Activated naive CD8-positive, alpha-beta T cell treated with anti-CD3 and anti-CD28 coated beads, Interleukin-2, amount 10 ng/mL, durations not matched to agents 7 days and 5 days (primary cell): ENCODE measurements at places on chromosomes 2 and 18. TPM values are rescaled to one million over a fixed set of nuclear protein-coding genes. Genes with fewer than 3 reads are reported as not detected.

The LRP2 gene
- 0.47 TPM for total RNA-seq

The MBOAT2 gene
- total RNA-seq = 3.6 TPM

The OTOF gene
- total RNA-seq = 58.0 TPM

The DES gene
- total RNA-seq = not detected

The SCYGR4 gene
- not detected for total RNA-seq

The C18orf54 gene
- total RNA-seq = 8.0 TPM

The KIAA2012 gene
- not detected for total RNA-seq

The C2orf72 gene
- total RNA-seq = 0.48 TPM

The SLC4A3 gene
- total RNA-seq = not detected

The ORMDL1 gene
- 98.2 TPM for total RNA-seq

The VAMP5 gene
- 70.8 TPM for total RNA-seq

The TUBA3E gene
- total RNA-seq = not detected

The ABCB11 gene
- not detected for total RNA-seq

The SOWAHC gene
- total RNA-seq = 0.17 TPM

The MATN3 gene
- total RNA-seq = not detected

The FBXO48 gene
- 4.3 TPM for total RNA-seq

The IL36A gene
- not detected for total RNA-seq

DNA sequence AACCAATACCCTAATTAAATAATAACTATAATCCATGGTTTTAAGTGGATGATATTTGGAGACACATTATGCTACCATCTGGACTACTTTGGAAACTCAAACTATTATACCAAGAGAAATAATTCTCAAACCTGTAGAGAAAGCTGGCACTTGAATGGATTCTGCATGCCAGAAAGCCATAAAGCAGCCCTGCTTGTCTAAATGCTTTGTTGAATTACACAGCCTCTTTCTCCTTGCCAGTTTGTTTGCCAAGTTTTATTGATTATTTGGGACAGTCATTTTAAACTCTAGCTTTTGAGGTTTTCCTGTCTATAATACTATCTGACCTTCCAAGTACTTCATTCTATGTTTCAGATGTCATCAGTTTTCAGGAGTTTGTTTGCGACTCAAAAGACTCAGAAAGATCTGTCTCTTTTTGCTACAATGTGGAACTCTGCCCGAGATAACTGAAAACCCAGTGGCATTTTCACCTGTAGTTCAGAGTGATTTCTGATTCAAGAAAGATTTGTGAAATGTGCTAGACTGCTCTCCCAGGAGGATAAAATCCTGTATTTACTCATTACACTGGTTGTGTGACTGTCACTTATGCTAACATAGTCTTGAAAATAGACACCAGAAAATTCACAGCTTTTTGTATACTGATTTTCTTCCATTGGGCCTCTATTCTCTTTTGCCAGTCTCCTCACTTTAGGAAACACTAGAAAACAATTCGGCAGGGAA is 29.2 kb upstream of the MBOAT2 start:
- no peak for DNase-seq

- DNase-seq = no peak
These were observed 149.3 kb downstream of the CSRNP3 start for GRCh38 chr2:165618806-165619205.

GRCh38 chr2:70431716-70432347 is 121.8 kb downstream of the TGFA start:
- DNase-seq = no peak

DNA sequence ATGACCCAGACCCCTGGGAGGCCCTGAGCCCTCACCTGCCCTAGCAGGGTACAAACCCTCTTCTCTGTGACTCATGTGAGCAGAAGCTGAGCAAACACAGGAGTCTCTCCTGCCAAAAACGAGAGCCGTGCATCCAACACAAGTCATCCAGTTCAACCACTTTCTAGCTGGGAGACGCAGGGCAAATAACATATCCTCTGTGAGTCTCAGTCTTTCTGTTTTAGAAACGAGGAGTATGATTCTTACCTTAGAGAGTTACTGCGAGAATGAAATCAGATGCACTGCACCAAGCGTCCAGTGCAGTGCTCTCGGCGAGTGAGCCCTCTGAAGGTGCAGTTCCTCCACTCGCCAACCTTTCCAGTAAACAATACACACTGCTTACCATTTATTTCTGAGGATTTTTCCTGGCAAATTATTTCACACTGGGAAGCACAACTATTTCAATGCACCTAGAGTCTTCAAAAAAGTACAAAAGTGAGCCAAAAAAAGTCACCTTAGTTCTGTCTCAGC is 331.8 kb upstream of the MYT1L start:
- no peak for DNase-seq

DNA sequence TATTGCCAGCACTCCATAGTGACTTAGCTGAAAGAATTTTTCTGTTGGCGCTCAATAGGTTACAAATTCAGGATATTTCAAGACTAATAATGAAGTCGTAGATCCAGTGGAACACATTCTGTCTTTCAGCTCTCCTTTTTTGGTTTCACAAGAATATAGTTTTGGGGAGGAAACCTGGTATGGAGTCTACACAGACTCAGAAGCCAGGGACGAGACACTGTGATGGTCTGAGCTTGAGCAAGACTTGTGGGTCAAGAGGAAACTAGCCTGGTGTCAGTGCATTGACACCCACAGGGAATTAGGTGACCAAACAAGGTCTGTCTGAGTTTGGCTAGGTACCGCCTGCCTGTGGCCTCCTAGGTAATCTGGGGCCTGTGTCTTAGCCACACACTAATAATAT is 26.9 kb downstream of the ARL4C start:
- DNase-seq = no peak

DNA sequence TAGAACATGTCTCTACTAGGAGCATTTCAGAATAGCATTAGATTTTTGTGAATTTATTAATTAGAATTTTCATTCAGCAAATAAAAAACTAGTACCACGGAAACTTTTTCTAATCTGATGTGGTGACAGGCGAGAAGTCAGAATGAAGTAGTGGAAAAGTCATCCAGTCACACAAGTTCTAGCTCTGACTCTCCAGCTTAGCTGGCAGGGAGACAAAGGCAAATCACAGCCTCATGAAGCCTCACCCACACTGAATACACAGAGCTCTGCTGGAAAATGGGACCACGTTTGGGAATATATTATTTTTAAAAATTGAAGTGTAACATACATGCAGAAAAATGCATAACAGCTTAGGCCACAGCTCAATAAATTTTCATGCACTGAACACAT is 86.1 kb downstream of the L3MBTL4 start:
- no peak for DNase-seq

GRCh38 chr2:240503848-240504247 is 53.9 kb downstream of the ANKMY1 start:
- no peak for DNase-seq

GRCh38 chr2:179201869-179202268 is 62.8 kb downstream of the SESTD1 start:
- no peak for DNase-seq

DNA sequence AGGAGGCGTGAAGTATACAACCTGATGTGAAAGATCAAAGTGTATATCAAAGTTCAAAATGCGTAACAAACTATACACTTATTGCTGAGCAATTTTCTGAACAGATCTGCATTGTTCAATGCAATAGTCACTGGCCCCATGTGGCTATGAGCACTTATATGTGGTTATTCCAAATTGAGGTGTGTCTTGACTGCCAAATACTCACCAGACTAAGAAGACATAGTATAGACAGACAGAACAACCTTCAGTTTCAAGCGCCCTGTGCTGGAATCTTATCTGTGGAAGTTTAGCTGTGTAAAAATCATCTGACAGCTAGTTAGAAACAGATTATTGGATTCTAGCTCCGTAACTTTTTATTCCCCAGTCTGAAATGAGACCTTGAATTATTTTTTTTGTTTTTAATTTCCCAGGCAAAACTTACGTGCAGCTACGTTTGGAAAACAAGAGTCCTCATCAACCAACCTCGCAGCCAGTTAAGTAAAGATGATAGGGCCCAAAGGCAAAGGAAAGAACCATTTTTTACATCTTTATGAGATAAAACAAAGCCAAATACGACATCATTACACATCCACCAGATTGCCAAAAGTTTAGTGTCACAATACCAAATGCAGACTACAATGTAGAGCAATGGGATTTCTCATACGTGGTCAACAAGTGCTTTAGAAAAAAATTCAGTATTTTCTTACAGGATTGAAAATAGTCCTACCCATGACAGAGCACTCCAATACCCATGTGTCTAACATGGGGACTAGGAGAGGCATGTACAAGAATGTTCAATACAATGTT is 37.2 kb downstream of the MBOAT2 start:
- DNase-seq = no peak

DNA sequence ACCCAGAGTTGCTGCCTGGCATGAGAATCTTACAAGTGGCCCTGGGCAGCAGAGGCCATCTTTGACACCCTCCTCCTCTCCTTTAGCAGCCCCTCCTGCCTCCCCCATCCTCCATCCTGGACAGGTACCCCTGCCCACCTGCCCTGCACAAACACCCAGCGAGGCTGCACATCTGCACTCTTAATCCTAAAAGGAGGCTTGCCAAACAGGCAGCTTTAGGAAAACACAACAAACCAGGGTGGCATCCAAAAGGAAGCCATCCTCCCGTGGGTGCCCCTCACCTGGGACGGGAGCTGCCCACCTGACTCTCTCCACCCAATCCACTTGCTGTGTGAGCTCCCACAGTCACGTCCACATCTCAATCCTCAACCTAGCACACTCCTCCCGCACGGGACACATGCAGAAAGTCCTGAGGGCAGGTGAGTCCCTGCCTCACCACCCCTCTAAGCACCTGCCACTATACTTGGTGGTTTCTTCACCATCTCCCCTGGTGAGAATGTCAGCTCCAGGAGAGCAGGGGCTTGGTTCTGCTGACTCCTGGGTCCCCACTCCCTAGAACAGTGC is 5.8 kb downstream of the BIN1 start:
- no peak for DNase-seq

GRCh38 chr2:2940061-2940460 is 437.6 kb downstream of the EIPR1 start:
- DNase-seq = no peak

DNA sequence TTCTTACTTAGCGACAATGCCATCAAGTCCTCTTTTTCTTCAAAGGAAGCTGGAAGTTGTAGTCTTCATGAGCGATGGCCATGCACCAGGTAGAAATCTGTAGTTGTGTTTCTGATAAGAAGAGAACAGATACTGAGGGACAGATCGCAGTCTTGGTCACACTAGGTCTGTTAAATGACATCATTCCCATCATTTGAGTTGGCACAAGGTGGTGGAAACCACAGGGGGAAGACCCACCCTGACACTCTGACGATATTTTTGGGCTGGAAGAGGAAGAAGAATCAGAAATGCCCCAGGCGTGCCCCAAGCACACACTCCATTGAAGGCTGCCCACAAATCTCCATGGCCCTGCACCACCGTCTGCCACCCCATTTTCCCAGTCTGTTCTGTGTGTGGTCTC is 89.0 kb upstream of the BOD1L2 start:
- no peak for DNase-seq

DNA sequence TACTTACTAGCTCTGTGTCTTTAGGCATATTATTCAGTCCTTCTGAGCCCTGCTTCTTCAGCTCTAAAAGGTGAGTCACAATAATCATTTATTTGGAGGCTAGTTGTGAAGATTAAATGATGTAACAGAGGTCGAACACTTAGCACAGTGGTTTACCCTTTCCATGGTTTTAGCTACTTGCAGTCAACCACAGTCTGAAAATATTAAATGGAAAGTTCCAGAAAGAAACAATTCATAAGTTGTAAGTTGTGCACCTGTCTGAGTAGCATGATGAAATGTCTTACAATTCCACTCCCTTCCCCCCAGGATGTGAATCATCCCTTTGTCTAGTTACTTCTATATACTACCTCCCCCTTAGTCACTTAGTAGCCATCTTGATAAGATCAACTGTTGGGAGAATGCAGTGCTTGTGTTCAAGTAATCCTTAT is 217.6 kb upstream of the THUMPD2 start:
- no peak for DNase-seq

- no peak for DNase-seq
These were observed 172.5 kb downstream of the SMAD2 start for GRCh38 chr18:47758000-47758399.

DNA sequence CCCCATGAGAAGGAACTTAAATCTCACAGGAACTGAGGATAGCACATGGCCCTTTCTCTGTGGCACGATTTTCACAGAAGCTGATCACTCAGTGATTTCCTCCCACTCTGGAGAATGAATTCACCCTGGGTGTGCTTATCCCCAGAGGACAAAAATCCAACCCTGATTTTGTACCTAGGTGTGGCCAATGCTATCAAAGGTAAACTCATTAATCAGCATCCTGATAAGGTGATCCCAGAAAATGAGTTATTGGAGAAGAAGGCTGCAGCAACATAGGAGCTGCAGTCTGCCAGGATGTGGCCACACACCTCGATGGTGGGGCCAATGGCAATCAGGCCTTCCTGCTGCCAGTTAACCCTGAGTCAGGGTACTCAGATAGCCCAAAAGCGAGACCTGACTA is 8.2 kb upstream of the SULT1C2 start:
- DNase-seq = no peak

GRCh38 chr2:84498150-84498799 is 18.0 kb upstream of the DNAH6 start:
- DNase-seq = no peak

- DNase-seq = no peak
These were observed 51.5 kb upstream of the CDH19 start for GRCh38 chr18:66655407-66655806.

DNA sequence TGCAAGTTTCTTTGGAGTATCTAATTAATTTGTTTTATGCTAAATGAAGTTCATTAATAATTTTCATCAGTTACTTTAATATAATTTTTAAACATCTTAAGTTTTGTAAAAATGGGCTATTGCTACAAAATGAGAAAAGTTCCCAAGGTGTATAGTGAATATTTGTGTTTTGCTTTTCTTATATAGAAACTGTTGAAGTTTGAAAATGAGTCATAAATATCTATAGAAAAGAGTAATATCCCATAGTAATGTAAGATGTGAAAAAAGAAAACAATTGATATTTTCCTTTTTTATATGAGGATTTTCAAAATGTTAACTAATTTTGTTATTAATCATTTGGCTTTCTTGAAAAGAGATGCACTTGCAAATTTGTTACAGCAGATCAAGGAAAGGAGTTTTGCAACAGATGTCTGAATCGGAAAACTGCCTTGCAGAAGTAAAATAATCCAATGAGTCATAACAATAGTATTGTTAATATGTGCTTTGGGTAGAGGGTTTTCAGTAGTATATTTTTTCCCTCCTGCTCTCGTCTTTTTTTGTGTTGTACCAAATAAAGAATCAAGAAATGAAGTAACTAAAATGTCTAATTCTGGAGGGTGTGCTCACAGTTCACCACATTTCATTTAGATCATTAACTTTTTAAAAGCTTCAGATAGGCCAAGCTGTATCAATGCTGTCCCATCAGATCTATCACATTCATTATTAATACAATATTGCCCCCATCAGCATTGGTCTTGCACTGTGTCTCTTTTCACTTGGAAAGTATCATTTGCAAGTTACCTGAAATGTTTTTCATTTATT is 15.5 kb downstream of the DUSP19 start:
- no peak for DNase-seq

- DNase-seq = no peak
These were observed 180.4 kb downstream of the FAM210A start for GRCh38 chr18:13545955-13546354.

DNA sequence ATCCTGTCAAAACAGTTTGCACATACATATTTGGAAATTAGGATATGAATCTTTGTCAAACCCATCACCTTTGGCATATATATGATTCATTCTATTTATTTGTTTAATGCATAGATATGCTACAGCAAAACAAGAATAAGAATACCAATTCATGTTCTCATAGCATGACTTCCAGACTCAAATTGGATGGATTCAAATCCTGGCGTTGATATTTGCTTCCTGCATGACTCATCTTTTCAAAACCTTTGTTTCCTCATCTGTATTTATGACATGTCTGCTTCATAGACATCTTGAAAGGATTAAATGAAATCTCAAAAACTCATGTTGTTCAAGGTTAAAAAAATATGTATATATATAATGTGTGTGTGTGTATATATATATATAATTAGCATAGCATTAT is 261.3 kb downstream of the MBD5 start:
- DNase-seq = no peak
